ENCODE measurements at places on chromosomes 5 and 9.
A peak's percentile ranks its signal among the peaks of the same experiment; 100 is the strongest.

- no peak for DNase-seq
Observed at GRCh38 chr5:77140350-77140749, 53.3 kb upstream of the ZBED3 start.

- no peak for DNase-seq
Observed at GRCh38 chr9:90943341-90943740, 141.7 kb downstream of the SYK start.

DNA sequence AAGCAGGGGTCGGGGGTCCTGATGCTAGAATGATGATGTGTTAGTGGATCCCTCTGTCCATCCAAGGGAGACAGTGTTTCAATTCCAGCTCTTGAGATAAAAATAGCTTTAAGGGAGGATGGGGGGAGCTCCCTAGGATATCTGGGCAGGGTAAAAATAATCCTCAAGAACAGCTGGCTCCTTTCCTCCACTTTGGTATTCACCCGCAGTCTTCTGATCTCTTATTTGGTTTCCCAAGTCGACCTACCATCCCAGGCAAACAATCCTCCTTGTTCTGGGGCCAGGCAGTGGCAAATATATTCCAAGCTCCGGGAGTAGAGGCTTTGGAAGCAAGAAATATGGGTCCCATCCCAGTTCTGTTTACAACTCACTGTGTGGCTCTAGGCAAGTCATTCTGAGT, 14.5 kb upstream of the COL27A1 start:
- DNase-seq: no peak

GRCh38 chr9:100196828-100197227, 97.8 kb downstream of the INVS start:
- DNase-seq: no peak

DNA sequence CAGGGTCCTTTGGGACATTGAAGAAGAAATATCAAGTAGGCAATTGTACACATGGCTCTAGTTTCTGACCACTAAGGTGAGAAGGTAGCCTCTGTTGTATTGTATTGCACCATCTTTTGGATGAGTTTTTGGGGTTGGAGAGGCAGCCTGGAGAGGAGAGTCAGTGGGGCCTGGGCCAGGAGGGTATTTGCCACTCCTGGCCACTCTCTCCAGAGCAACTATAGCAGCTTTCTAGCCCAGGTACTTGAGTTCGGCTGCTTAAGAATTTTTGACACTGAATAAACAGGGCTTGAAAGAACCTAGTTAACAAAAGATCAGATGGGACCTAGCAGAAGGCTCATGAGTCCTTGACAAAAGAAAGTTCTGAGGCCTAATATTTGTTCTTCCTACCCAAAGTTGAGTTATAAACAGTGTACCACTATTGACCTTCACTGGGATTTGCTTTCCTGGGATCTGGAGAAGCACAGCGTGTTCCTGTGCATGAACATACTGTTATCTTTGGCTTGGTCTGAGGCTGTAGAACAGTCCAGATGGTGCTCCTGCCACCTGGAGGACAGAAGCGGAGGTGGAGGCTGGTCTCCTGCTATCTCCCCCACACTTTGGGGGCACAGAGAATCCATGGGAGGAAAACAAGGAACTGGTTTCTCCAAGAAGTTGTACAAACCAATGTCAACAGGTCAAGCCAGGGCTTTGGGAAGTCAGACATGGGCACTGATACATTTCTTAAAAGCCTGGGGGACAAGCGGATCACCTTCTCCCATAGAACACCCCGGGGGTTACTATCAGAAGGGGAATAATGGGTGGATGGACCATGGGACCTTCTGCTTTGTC, 110.4 kb upstream of the LIFR start:
- peak; percentile 36 for DNase-seq

- DNase-seq: no peak
Observed at GRCh38 chr5:136605638-136606037, 240.3 kb upstream of the TRPC7 start.

- no peak for DNase-seq
Observed at GRCh38 chr5:34652466-34652865, 3.7 kb upstream of the RAI14 start.

- DNase-seq: no peak
Observed at GRCh38 chr5:148989567-148989966, 73.3 kb downstream of the SH3TC2 start.

- no peak for DNase-seq
Observed at GRCh38 chr5:127813633-127814587, 110.7 kb downstream of the CCDC192 start.

GRCh38 chr5:58860680-58861079, 277.8 kb downstream of the RAB3C start:
- no peak for DNase-seq

DNA sequence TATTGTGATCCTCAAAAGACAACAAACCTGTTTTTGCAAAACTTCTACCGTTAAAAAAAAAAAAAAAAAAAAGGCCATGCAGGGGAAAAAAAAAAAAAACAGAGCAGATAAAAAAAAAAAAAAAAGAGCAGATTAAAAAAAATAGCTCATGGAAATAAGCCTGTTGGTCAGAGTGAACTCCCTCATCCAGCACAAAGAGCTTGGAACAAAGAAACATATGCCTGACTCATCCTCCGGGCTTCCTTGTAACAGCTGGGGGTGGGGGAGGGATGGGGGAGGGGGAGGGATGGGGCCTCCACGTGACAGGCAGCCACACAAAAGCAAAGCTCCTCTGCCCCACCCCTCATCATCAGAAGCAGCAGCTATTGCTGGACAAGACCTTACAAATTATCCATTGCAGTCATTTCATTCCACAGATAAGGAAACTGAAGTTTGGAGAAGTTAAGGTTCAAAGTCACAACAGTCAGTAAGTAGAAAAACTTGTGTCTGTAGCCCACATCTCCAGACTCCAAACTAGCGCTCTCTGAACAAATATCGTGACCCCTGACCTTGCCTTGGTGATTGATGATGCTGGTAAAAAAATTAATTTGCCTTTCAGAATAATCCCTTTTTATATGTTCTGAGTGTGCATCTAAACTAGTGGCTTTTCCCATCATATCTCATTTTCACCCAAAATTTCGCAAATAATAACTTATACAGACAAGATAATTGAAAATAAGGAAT, 38.9 kb downstream of the SLC35D2 start:
- peak; percentile 64 for DNase-seq

- no peak for DNase-seq
Observed at GRCh38 chr9:84512493-84512892, 157.0 kb upstream of the NTRK2 start.

GRCh38 chr9:137194388-137194787, 5.9 kb downstream of the SSNA1 start:
- no peak for DNase-seq

All from NCI-H748 treated with DMSO at 0.1 percent for 48 hours (cell line).